ENCODE measurements at places on chromosomes 6 and 20.
A peak's percentile ranks its signal among the peaks of the same experiment; 100 is the strongest.

DNA sequence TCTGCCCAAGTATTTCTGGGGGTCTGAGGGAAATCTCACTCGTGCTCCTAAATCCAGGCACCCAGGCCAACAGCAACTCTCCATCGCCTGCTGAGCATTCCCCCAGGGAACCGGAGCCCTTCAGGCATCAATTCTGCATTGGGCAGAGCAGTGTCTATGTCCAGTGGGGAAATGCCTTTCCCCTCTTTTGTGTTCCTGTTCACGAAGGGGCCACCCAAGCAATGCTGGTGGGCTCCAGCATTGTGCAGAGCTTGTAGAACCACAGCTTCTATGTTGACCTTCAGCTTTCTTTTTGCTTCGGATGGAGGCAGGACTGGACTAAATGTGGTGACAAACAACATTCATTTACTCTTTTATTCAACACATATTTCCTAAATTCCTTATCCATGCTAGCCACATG lies 27.2 kb upstream of the DDR1 start:
- DNase-seq, result no peak

GRCh38 chr6:156423075-156423474 lies 354.1 kb upstream of the ARID1B start:
- no peak for DNase-seq

GRCh38 chr6:144578385-144579350 lies 293.5 kb downstream of the UTRN start:
- DNase-seq, result no peak

- no peak for DNase-seq
Observed at GRCh38 chr6:147839708-147840610, 331.5 kb downstream of the SAMD5 start.

- DNase-seq, result no peak
Observed at GRCh38 chr6:157987788-157988699, 6.4 kb downstream of the SYNJ2 start.

DNA sequence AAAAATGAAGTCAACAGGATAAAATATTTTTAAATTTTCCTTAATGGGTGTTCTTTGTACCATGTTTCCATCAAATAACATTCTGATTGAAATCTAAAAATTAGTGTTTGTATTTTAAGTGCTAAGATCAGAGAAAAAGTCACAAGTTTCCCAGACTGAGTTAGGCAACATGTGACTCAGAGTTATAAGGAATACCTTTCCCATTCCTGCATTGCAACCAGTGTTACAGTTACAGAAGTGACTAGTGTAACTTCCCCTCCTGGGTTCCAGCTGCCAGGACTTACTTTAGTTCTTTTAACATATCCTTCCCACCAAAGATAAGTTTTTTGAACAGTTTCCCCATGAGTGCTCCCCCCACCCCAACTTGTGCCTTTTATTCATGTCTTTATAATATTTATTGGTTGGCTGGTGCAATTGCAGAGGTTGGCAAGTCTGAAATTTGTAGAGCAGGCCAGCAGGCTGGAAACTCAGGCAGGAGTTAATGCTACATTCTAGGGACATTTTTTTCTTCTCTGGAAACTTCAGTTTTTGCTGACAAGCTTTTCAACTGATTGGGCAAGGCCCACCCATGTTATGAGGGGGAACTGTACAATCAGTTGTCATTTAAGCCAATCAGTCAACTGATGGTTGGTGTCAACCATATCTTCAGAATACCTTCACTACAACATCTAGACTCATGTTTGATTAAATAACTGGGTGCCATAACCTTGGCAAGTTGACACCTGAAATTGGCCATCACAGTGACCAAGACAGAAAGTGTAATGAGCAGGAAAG lies 22.9 kb upstream of the ESR1 start:
- DNase-seq, result no peak

GRCh38 chr20:62122654-62123449 lies 577 bp downstream of the LSM14B start:
- DNase-seq, result peak; percentile 44

DNA sequence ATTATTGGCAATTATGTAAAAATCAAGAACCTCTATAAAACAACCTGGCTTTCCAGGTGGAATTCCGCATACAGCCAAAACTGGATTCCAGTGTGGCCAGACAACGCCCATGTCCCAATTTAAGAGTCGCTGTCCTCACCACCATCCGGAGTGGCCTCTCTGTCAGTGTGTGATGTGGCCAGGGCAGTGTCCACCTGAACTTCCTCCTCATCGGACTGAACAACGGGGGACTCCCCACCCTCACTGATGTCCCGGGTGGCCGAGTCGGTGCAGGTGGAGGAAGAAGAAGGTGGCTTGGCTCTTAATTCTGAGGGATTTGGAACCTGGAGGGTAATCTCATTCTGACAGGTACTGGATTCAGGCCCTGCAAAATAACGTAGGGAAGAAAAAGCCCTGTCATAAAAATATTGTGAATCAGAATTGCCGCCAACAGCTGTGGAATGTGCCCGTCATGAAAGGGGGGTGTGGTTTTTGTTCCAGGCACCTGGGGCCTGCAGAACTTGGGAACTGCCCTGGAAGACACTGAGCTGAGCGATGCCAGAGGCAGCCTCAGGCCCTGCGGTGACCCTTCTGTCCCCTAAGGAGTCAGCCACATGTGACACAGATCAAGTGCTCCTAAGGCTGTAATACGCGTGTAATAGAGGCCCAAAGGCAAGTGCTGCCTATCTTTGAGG lies 139.8 kb downstream of the DTNBP1 start:
- no peak for DNase-seq

DNA sequence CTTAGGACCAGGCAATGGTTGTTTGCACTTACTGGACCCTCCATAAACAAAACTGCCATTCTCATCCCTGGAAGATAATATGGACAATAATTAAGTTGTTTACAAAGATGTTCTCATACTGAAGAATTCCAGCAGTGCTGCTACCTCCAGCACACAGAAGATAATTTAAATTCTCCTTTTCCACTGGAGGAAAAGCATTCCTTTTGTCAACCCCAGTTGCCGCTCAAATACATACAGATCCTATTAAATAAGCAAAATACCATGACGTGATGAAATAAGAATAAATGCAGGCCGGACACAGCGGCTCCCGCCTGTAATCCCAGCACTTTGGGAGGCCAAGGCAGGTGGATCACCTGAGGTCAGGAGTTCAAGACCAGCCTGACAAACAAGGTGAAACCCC lies 54.5 kb upstream of the IPCEF1 start:
- DNase-seq, result no peak

DNA sequence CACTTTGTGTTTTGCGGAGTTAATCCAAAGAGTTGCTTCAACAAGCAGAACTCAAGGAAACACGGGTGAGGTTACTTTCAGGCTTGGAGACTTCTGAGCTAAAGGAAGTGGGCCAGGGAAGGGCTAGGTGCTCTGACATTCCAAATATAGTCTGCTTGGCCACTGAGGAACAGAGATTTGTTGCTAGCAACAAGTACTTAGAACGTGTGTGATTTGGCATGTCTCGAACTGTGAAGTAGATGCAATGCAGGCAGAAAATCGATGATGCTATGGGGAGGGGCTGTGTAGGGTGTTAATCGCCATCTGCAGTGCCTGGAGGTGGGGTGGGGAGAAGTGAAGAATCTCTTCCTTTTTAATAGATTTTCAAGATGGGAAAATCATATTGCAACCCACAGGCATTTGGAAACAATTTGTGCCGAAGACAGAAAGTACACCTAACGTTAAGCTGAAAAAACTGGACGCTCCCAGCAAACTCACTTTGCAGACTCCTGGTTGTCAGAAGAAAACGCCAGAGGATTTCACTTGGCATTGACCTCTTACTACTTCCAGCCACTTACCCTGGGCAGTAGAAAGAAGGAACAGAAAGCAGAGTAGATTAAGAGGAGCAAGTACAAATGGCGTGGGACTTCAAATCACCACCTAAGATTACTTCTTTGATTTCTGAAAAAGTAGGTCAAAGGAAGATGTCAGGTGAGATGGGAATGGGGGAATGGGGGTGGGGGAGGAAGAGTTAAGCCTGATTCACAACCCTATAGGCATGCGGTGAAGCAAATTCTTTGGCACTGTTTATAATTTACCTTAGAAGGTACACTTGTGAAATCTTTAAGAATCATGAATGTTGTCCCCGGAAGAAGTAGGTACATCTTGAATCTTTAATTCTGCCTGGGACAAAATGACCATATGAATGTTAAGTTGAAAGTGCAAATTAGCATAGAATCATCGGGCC lies 314.1 kb downstream of the CD83 start:
- peak; percentile 44 for DNase-seq

- no peak for DNase-seq
Observed at GRCh38 chr6:9851541-9852380, 563.1 kb downstream of the TFAP2A start.

DNA sequence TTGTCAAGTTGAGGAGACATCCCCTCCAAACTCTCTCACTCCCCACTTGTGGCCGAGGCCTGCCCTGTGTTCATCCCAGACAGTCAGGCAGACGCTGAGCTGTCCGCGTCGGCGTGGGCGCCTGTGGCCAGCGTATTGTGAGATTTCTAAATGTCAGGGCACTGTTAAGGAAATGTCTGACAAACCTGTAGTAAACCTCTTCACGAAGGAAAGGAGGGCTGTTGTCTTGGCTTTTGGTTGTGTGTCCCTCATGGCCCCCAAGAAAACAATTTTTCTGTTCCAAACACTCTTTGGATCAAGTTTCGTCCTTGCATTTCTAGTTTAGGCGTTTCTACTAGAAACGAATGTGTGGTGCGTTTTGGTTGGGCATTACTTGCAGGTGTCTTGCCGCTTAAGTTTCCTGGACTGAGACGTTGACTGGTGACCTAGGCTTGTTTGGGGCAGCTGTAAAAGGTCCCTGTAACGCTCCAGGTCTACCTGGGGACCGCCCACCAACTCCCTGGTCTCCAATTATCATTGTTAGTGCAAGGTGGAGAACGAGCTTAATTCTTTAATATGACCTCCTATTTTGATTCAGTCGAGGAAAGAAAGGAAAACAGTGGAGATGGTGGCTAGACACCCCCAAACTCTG lies 8.7 kb upstream of the POU3F2 start:
- DNase-seq, result no peak

GRCh38 chr6:7719364-7719850 lies 6.5 kb upstream of the BMP6 start:
- no peak for DNase-seq

DNA sequence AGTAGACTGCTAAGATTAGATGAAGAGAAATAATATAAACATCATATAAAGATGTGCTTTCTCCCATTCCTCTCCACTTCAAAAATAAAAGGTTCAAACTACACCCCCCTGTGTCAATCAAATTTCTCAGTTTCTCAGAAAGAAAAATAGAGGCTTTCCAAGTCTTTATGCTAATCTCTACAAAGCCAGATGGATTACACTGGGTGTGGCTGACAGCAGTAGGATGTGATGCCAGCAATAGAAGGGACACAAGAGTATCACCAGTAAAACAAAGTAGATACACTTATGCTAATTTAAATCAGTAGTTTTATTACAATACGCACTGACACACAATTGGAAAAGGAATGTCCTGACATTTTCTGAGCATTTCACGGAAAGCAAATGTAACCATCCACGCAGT lies 353.4 kb downstream of the RNGTT start:
- DNase-seq, result no peak

DNA sequence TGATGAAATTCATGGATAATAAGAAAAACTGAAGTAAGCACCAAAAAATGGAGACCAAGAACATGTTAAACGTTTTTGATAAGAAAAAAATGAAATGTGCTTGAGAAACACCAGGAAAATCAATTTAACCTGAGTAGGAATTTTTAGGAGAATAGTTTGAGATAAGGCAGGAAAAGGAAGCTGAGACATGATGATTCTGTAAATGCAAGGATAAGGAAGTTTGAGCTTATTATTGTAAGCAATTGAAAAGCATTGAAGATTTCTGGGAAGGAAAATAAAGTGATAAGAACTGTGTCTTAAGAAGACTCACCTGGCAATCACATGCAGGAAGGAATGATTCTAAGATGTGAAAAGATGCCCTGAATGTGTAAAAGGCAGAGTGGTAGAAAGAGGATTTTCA lies 66.6 kb downstream of the ALDH8A1 start:
- DNase-seq, result no peak

GRCh38 chr6:45590226-45590625 lies 212.5 kb upstream of the SUPT3H start:
- DNase-seq, result no peak

- no peak for DNase-seq
Observed at GRCh38 chr20:51269671-51270070, 246.8 kb upstream of the KCNG1 start.

DNA sequence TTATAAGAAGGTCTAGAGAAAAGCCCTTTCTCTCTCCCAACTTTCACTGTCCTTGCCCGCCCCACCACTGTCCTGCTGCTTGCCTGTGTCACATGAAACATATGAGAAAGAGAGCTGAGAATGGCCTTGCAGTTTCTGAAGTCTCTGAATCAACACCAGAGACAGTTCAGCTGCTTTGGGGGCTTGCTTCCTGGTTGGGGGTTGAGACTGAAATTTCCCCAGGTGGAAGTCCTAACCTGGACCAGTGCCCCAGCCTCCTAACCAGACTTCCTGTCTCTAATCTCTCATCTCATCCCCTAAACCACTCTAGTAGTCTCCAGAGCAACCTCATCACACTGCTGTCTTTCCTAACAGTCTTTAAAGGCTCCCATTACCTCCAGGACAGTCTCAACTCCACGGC lies 10.7 kb downstream of the TRAM2 start:
- DNase-seq, result no peak

DNA sequence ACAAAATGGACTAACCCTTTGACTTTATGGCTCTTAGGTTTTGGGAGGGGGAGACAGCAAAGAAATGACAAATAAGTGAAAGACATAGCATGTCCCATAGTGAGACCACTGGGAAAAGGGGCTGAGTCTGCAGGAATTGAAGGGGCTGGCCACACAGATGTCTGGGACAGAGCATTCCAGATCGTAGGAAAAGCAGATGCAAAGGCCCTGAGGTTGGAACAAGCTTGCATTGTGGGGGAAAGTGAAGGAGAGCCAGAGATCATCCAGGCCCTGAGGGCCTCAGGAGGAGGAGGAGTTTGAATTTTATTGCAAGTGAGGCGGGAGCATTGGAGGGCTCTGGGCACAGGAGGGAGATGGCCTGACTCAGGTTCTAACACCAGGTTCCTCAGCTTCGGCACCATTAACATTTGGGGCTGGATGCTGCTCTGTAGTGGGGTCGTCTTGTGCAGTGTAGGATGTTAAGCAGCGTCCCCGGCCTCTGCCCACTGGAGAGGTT lies 97.5 kb downstream of the CEBPB start:
- DNase-seq, result no peak

DNA sequence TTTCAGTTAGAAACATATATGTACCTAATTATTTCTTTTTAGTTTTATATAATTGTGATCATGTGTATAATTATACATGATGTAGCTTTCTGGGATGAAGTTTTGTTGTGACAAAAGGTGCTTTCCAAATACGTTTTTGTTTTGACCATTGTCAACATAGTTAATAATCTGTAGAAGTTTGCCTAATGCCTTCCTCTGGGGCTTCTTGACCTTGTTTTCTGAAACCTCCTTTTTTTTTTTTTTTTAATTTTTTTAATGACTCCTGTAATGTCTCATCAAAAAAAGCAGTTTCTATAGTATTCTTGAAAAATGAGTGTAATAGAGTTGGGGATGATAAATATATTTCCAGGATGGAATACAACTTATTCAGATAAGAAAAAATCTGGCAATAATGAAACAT lies 434.7 kb upstream of the SOX4 start:
- DNase-seq, result no peak

GRCh38 chr6:56759521-56759920 lies 116.8 kb upstream of the DST start:
- no peak for DNase-seq
